Activated naive CD4-positive, alpha-beta T cell treated with anti-CD3 and anti-CD28 coated beads, Interleukin-2, amount 10 ng/mL, durations not matched to agents 7 days and 5 days (primary cell): ENCODE measurements at places on chromosomes 7 and 10.

DNA sequence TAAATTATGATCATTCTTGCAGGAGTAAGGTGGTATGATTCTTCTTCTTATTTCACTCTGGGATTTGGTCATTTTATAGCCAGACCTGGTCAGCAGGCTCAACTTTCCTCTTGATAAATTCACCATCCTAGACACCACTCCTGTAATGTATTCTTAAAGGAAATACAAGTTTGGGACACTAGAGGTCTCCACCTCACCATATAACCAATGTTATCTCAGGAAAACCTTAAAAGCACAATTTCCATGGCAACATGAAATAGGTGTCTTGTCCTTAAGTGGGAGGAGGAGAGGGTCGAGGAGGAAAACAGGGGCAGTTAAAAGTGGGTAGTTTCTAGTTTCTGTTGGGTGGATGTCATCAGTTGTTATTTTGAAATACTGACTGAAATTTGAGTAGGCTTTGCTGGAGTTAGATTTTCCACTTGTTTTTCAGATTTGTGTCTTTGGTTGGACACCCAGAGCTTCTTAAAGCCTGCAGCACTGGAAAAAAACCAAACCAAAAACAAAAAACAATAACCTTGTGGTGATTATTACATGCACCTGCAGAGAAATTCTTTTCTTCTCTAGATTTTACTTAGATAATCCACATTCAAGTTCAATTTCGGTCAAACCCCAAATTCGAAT lies 163.1 kb downstream of the PRKCQ start:
- no peak for DNase-seq

GRCh38 chr10:51124852-51125251 lies 50.6 kb downstream of the PRKG1 start:
- no peak for DNase-seq

DNA sequence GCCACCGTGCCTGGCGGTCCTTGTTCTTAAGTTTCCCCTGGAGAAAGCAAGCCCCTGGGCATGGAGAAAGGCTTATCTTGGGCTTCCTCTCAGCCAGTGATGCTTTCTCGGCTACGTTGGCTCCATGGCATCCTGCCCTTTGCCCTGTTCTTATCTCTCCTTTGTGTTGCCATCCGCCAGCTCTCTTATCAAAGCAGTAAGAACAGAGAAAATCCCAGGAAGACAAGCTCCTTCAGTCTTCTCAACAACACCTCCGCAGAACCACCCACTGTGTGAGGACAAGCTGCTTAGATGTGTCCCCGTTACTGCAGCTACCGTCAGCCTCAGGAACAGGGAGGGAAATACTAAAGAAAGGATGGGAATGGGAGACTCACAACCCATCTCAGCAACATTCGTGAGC lies 3.3 kb downstream of the PLEKHS1 start:
- DNase-seq, result no peak

DNA sequence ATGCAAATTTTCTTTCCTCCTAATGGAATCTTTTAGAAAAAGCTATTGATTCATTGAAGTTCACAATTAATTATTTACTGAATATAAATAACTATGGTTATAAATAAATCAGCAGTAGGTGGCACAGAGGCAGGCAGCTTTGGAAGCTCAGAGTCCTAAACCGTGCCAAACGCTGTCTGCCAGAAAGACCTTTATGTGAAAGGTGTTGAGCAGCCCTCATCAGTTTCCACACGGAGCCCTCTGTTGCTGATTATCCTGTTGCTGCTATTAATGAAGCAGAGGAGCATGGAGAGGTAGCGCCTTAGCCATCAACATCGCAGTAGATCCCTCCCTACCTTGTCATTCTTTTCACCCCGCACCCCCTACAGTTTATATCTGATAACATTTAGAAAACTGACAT lies 51.0 kb downstream of the RTKN2 start:
- no peak for DNase-seq

- DNase-seq, result no peak
These were observed 17.9 kb downstream of the JCAD start for GRCh38 chr10:30041196-30042105.

DNA sequence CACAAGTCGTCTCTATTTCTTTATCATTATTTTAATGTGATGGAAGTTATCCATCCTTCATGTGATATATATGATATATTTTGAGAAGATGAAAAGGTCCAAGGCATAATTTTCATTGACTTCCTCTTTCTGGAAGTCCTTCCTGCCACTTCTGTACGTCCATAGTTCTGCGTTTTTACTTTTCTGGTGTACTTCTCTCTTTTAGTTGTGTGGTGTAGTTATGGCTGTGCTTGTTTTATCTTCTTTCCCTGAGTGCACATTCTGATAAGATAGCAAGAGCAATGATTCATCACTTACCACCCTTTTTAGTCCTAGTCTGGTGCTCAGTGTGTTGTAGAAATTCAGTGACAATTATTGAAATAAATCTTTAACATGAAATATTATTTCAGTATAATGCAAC lies 231.3 kb upstream of the FERD3L start:
- DNase-seq, result no peak
